ENCODE measurements at places on chromosomes 4 and X.

DNA sequence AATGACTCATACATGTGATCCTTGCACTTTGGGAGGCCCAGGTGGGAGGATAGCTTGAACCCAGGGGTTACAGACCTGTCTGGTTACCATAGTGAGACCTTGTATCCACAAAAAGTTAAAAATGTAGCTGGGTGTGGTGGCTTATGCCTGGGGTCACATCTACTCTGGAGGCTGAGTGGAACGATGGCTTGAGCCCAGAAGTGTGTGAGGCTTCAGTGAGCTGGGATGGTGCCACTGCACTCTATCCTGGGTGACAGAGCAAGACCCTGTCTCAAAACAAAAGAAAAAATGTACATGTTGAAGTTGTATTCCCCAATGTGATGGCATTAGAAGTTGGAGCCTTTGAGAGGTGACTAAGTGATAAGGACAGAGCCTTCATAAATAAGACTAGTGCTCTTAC is 409.4 kb upstream of the PABPC4L start:
- no peak for DNase-seq

GRCh38 chr4:102780476-102781144 is 19.8 kb upstream of the MANBA start:
- DNase-seq: no peak

DNA sequence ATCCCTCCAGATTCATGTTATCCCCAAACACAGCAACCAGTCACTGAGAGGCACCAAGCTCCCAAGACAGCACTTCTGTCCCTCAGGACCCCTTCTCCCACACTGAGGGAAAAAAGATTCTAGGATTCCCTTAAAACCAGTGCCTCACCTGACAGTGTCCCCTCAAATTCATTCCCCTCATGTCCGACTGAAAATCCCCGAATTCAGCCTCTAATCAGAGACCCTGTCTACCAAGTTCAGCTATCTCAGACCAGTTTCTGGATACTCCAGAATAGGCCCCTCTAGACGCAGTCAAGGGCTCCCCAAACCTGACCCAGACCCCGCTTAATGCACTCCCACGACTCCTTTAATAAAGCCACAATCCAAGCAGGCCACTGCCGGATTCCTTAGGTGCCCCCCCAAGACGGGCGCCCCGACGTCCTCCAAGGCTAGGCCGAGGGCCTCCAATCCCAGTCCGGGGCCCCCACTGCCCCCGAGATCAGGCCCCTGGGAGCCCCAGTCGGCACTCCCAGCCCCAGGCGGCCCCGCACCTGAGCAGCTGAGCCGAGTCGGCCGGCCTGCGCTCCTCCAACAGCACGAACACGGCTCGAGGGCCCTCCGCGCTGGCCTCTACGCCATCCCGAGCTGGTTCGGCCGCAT is 457 bp downstream of the TFE3 start:
- no peak for DNase-seq

DNA sequence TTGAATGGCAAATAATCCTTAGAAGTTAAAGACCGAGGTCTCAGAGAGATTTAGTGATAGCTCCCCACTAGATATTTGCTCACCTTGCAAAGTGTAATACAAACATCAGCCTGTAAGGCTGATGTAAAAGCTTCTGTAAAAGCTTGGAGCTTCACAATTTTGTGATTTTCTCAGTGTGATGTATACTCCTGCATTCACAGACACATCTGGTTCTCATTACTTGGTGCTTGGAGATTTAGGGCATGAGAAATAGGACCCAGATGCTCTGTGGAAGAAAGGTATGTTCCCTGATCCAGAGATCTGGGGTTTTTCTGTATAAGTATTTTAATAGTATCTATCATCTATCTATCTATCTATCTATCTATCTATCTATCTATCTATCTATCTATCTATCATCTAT is 1664.3 kb downstream of the C4orf33 start:
- DNase-seq: no peak

- no peak for DNase-seq
Observed at GRCh38 chrX:10989386-10989785, 121.7 kb upstream of the HCCS start.

DNA sequence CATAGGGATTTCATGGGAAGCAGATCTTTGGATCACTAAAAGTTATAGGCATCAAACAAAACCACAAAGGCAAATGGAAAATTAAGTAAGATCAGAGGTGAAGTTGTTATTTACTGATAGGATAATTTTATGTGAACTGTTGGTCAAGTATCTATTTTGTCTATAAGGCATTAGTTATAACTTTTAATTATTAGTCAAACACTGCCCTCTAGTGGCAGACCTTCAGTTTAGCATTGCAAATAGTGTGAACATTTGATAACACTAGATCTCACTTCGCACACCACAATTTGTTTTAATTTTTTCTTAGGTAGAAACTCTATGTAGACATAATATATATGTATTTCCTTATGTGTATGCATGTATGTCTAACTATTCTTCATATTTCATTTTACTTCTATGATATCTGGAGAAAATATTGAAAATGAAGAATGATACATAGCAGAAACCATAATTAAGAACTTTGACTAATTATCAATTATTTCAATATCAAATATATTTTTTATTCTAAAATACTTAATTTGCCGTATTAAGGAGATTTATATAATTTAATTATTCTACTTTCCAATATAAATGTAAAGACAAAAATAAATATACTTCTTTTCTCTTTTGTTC is 214.5 kb upstream of the TACR3 start:
- no peak for DNase-seq

DNA sequence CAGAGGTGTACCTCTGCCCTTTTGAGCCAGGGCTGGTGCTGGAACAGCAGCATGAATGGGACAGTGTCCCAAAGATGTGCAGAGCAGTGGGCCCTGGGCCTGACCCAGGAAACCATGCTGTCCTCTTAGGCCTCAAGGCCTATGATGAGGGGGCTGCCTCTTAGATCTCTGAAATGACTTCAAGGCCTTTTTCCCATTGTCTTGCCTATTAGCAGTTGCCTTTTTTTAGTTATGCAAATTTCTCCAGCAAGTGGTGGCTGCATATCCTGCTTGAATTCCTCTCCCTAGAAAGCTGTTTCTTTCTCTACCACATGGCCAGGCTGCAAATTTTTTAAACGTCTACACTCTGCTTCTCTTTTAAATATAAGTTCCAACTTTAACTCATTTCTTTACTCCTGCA is 160.3 kb downstream of the CFAP299 start:
- DNase-seq: no peak

GRCh38 chr4:41647383-41647782 is 101.1 kb downstream of the PHOX2B start:
- no peak for DNase-seq

- no peak for DNase-seq
Observed at GRCh38 chr4:75071317-75071716, 138.4 kb downstream of the PARM1 start.

- no peak for DNase-seq
Observed at GRCh38 chr4:16294455-16294854, 68.2 kb upstream of the TAPT1 start.

GRCh38 chr4:74933562-74934015 is 673 bp downstream of the PARM1 start:
- peak; percentile 54 for DNase-seq

- no peak for DNase-seq
Observed at GRCh38 chrX:8520791-8521190, 56.2 kb downstream of the VCX3B start.

GRCh38 chr4:66558651-66559050 is 888.4 kb upstream of the EPHA5 start:
- no peak for DNase-seq

- no peak for DNase-seq
Observed at GRCh38 chrX:16039834-16040233, 83.5 kb upstream of the GRPR start.

- no peak for DNase-seq
Observed at GRCh38 chr4:74118600-74119338, 19.8 kb upstream of the CXCL2 start.

- no peak for DNase-seq
Observed at GRCh38 chrX:52574416-52575275, 57.8 kb upstream of the XAGE1B start.

DNA sequence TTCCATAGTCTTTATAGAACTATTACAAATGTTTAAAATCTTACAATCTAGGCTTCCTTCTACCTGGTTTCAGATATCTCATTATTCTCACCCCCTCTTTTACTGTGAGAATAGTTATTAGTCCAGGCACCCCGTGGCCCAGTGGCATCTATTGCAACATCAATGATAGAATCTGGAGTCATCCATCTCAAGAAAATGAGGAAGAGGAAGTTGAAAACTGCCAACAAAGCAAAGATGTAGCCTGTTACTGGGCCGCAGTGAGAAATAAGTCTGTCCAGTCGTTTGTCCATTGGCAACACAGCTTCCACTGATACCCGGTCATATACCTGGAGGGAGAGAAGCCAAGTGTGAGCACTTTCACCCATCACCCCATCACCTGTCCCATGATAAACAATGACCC is 6.0 kb upstream of the ASB11 start:
- DNase-seq: no peak

DNA sequence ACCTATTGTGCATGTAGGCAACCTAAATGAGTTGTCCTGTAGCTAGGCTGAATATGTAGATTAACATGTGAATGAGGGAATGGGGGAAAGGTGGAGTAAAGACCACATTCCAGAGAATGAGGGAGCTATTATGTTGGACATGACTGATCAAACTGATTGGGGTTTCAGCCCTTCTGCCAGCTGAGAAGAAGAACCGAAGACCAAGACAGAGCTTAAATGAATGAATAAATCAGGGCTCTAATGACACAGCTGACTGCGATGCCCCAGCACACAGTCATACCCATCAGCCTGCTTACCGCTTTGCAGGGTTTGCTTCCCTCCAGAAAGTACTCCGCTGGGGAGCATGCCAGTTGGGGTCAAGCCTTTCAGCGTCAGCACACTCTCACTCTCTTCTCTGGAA is 315.4 kb downstream of the PPP3CA start:
- no peak for DNase-seq

GRCh38 chr4:109548655-109549054 is 11.4 kb upstream of the MCUB start:
- DNase-seq: no peak

DNA sequence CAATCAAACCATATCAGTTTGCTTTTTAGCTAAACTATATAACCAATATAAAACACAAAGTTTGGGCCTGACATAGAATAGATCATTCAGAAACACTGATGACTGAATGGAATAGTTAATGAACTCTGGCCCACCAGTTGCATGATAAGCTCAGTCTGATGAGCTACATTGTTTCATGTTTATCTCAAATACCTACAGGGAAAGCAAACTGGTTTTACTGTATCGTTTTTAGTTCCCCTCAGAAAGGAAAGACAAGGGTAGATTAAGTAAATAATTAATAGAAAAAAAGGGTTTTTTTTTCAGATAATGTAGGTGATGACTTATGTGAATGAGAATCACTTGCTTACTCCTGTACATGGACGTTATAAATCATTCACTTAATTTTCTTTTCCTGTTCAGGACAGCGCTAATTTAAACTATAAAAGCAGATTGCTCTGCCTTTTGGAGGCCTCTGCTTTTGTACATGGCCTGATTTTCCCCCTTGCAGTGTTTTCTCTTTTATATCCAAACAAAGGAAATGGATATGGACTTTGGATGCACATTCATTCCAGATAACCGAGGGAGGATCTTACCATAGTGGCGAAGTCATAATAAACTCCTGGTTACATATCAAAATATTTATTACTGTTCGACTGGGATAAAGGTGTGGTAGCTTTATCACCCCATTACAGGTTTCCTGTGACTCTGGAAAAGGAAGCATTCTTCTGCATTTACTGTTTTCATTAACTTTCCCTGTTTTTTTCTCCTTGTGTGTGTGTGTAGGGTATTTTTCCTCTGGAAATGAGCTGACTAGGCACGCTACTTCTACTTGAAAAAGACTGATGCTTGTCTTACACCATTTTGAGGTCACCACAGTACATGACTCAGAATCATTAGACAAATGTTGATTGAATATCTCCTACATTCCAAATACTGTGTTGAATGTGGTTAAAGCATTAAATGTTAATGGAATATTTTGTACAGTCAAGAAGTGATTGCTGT is 373.1 kb upstream of the HS3ST1 start:
- no peak for DNase-seq

DNA sequence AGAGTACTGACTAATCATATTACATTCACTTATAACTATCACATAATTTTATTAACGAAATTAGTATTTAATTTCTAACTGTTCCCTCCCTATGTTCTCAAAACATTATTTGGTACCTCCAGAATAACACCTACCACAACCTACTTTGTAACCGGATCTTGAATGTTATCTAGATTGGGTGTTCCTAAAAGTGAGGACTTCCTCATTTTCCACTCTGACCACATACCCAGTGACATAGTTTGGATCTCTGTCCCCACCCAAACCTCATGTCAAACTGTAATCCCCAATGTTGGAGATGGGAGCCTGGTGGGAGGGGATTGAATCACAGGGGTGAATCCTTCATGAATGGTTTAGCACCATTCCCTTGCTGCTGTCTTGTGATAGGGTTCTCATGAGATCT is 21.8 kb downstream of the NR3C2 start:
- no peak for DNase-seq

GRCh38 chr4:166846939-166847338 is 387.4 kb downstream of the SPOCK3 start:
- DNase-seq: no peak

DNA sequence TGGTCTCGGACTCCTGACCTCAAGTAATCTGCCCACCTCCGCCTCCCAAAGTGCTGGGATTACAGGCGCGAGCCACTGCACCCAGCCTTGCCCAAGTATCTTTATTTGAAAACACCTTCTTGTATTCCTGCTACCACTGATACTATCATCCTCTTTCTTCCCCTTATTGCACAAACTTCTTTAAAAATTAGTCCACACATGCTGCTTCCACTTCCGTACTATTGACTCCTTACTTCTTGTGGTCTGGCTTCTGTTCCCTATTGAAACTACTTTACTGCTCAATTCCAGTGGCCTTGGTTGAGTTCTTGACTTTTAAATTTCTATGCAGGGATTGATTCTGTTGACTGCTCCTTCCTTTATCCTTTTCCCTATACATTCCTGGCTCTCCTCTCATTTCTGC is 38.8 kb downstream of the MTM1 start:
- no peak for DNase-seq

DNA sequence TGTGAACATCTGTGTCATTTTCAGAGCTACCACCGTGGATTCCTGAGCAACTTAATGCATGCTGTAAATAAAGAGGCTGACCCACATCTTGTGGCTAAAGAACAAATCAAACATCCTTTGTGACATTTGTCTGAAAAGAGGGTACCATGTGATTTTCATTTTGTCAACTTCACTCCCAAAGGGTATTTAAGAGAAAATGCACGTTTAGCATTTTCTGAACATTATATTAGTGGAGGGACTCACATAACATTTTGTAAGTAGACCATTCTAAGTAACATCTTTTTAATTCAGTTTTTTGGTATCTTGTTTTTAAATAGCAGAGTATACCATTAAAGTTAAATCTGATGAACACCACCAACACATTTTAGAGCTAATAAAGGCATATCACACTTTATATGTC is 17.0 kb upstream of the CPE start:
- DNase-seq: no peak

GRCh38 chr4:136680271-136680670 is 852.0 kb downstream of the PCDH18 start:
- DNase-seq: no peak

- no peak for DNase-seq
Observed at GRCh38 chr4:147340111-147340510, 140.8 kb upstream of the EDNRA start.
